Erythroblast (primary cell): ENCODE measurements at places on chromosomes 3 and 15.

GRCh38 chr3:169931747-169932520 is 20.6 kb downstream of the SAMD7 start:
- peak; percentile 50 for DNase-seq

- peak; percentile 1 for DNase-seq
Measured at GRCh38 chr3:36124118-36124796, 256.0 kb upstream of the STAC start.

DNA sequence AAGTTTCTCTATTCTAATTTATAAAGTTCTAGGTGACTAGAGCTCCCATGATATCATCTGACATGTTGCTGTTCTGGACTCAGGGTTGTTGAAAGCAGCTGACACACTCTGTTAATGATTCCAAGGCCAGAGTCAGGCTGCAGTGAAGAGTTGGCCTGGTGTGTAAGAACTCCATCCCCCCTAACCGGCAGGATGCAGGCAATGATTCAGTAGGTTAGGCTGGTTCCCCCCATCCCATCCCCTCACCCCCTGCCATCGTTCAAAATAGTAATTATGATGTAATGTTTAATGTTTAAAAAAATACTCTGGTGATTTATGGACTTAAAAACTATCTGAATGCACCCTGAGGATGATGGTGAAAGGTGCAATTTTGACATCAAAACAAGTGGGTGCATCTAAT is 4.6 kb upstream of the TRIM71 start:
- no peak for DNase-seq

GRCh38 chr15:91635641-91636040 is 217.9 kb upstream of the SLCO3A1 start:
- no peak for DNase-seq

DNA sequence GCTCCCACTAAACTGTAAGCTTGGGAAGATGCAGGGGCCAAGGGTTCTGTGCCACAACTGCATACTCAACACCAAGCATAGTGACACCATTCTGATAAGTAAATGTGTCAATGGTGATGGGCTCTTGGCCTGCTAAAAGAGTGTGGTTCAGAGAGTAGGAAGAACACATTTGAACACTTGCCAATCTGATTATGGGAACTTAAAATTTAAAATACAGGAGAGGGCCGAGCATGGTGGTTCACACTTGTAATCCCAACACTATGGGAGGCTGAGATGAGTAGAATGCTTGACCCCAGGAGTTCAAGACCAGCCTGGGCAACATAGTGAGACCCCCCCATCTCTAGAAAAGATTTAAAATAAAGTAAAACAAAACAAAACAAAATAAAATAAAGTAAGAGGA is 34.1 kb downstream of the PTPN9 start:
- DNase-seq = peak; percentile 32

DNA sequence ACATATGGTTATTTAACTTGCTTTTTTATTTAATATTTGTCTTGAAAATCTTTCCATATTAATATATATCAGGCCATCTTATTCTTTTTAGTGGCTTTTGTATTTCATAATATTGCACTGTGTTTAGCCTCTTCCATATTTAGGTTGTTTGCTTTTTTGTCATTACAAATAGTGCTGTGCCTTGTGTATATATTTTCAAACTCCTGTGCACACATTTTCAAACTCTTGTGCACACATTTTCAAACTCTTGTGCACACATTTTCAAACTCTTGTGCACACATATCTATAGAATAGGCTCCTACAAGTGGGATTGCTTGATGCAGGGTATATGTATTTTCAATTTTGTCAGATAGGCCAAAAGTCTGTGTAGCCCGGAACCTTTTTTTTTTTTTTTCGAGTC is 118.0 kb upstream of the MLF1 start:
- no peak for DNase-seq
